Right hindlimb (tissue), 1 donor: ENCODE measurements at places on chromosomes 5 and 9.
A peak's percentile ranks its signal among the peaks of the same experiment; 100 is the strongest.

- DNase-seq = no peak
Measured at GRCh38 chr9:20014168-20014567, 225.3 kb upstream of the SLC24A2 start.

GRCh38 chr5:58046371-58046770, 413.5 kb downstream of the PLK2 start:
- no peak for DNase-seq

DNA sequence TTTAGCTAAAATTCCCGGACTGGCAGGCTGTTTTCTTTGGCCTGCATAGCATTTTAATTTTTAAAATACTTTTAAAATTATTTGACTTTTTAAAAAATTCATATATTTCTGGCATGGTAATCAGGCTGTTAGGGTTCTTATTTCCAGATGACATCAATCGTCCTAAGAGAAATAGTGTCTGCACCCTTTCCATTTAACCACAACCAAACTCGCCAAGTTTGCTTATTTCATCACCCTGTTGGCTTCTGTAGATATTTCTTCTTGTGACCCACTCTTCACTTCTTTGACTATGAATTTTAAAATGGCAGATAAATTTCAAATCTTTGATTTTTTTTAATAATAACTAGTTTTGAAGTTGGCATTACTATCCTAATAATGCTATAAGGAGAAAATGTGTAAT, 675.7 kb upstream of the FTMT start:
- no peak for DNase-seq

DNA sequence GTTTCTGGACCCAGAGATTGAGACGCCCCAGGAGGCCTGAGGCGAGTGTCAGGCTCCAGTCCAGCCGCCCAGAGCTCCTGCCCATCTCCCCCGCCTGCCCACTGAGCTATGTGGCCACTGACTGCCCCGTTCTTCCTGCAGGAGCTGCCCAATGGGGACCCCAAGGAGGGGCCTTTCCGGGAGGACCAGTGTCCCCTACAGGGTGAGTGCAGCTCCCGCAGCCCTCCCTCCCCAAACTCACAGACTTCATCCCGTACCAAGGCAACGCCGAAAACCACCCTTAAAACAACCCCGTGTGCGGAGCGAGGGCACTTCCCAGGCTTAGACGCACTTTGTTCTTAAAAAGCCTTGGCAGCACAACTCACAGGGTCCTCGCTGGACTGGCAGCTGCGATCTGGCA, 23.4 kb downstream of the NKD2 start:
- no peak for DNase-seq

GRCh38 chr5:133969654-133970324, 1.4 kb upstream of the C5orf15 start:
- no peak for DNase-seq

DNA sequence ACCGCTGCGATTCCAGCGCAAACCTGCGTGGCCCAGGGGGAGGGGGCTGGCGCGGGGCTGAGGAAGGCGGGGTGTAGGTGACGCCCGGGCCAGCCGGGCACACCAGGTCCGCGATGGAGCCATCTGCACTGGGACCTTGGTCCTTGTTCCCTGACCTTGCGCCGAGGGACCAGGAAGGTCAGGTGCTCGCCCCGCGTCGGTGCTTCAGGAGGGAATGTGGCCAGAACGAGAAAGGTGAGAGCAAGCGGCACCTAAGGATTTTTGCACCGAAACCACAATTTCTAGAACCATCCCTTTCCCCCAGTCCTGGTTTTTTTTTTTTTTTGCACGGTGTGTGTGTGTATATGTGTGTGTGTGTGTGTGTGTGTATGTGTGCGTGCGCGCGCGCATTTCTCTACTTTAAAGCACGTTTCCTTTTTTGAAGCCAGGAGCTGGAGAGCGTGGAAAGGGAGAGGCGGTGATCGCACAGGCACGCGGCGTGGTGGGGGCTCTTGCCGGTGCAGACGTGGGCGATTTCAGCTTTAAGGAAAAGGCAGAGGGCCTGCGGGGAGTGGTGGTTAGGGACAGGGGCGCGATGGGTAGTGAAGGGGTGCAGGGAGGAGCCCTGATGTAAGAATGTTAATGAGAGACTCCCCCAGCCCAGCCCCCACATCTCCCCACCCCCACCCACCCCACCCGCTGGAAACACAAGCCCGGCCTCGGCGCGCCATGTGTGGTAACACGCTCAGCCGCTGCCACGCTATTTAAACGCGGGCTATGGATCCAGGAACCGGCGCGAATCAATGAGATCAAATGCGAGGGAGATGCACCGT, at the start of gene NPR3:
Gene NPR3 (plus strand): TSS at position 772 of the 812 bp plus-strand sequence. CDS start 456 bp downstream, outside the sequence.
- peak; percentile 57 for DNase-seq
